ENCODE measurements at places on chromosomes 7 and 10. TPM values are rescaled to one million over a fixed set of nuclear protein-coding genes. Genes with fewer than 3 reads are reported as not detected.

Gene KNDC1
- total RNA-seq: not detected

Gene COA1
- total RNA-seq: 47.3 TPM

Gene CLDN3
- 1.4 TPM for total RNA-seq

Gene FHIP2A
- 34.9 TPM for total RNA-seq

Gene PRSS58
- total RNA-seq: not detected

Gene KCND2
- total RNA-seq: 0.17 TPM

Gene UROS
- total RNA-seq: 47.1 TPM

Gene CTAGE15
- not detected for total RNA-seq

DNA sequence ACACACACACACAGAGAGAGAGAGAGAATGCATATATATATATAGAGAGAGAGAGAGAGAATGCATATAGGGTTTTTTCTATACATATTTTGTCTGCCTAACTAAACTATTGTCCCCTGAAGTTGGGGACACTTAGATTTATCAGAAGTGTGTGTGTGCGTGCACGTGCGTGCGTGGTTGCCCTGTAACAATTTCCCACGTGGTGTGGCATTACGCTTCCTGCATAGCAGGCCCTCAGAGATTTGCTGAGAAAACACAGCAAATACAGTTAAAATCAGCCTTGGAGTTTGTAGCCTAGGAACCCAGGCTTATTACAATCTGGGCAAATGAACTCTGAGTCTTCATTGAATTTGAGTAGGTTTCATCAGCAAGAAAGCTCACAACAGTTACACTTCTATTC, 14.7 kb downstream of the RNF32 start:
- DNase-seq: no peak

- no peak for DNase-seq
Observed at GRCh38 chr10:128451879-128452278, 325.7 kb upstream of the MKI67 start.

DNA sequence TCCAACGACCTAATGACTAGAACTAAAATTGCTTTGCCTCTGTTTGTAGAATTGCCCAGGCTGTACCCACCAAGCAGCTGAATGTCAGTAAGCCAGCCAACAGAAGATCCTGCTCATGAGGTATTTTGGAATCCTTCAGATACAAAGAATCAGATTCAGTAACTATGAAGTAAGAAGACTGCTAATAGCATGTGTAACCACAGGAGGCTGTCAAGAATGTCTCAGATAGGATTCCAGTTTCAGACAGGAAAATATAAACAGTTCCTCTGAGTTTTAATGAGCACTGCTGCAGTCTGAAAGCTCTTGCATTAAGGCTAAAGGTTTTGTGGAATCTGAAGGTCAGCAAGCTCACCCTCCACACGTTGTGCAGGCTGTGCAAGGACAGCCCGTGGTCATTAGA, 112.6 kb upstream of the ADAM12 start:
- no peak for DNase-seq

- DNase-seq: no peak
Observed at GRCh38 chr7:111004310-111004901, 86.5 kb upstream of the LRRN3 start.

DNA sequence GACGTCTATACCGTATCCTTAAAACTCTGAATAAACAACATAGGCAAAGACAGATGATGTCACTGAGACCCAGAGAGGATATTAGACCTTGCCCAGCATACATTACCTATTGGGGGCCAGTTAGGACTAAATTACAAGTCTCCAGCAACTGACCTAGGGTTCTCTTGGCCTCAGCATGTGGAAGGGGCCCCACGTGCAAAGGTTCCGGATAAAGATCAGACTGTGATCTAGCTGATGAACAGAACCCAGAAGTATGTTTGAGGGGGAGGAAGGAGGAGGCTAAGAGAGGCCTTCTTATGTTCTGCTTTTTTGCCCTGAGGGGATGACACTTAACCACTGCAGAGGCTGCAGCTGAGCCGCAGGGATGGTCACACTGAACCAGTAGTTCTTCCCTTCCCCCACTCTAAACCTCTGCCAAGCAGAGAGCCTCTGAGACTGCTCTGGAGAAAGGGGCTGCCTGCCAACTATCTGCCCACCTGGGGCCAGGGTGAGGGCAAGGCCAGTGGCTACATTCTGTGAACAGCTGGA, 24.0 kb upstream of the KMT2C start:
- DNase-seq: no peak

- DNase-seq: peak; percentile 83
Observed at GRCh38 chr10:95864906-95865813, 42.6 kb upstream of the CC2D2B start.

- no peak for DNase-seq
Observed at GRCh38 chr10:131137223-131137622, 174.3 kb downstream of the TCERG1L start.

DNA sequence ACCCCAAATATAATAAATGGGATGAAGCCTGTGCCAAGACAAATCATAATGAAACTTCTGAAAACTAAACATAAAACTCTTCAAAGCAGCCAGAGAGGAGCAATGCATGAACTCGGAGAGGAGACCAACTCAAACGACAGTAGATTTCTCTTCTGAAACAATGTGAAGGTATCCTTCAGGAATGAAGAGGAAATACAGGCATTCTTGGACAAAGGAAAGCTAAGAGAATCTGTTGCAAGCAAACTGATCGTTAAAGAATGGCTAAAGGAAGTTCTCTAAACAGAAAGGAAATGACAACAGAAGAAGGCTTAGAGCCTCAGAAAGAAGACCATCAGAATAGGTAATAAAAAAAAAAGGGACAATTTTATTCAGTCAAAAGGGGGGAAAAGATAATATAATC, 6.6 kb downstream of the GNA12 start:
- peak; percentile 73 for DNase-seq

DNA sequence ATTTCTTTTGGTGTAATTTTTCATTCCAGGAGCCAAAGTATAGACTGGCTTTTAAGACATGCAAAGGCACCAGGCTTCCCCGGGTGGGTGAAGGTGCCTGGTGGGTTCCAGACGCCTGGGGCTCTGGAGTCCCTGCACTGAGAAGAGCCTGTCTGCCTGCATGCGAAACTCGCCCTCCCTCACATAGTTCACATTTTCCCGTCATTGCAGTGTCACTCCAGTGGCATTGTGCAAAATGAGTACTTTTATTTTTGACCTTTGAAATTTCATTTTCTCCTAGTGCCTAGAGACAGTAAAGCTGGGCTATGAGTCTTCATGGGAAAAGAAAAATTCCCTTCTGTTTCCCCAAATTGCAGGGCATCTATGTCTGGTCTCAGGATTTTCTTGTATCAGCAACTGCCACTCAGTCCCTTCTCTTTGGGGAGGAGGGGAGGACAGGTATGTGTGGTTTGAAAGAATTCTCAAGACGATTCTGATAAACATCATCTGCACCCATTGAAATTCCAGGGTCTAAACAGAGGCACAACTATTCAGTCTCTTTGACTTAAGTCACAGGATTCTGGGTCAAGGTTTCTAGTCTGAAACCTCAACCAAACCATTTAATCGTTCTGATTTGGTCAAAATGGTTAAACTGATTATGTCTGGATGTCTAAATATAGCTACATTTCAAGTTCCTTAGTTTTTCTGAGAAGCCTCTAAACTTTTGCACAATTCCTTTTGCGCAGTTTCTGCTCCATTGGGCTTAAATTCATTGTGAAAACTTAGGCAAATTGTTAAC, 107.8 kb downstream of the CYP26A1 start:
- DNase-seq: no peak

DNA sequence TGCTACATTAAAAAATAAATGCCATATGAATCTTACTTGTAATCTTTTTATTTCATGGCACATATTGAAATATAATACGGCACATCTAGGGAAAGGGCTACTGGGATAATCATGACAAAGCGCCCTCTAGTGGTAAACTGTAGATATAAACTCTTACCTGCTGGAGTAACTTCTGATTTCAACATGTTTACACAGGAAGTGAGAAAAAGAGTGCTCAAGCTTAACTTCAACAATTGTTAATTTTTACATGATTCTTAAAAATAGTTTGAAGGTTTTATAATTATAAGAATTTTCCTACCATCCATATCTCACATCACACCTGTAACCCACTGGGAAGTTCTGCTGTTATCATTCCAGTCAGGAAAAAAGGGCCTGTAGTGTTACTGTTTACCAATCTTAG, 2.0 kb upstream of the HEPACAM2 start:
- peak; percentile 80 for DNase-seq

- no peak for DNase-seq
Observed at GRCh38 chr7:11957956-11958355, 126.0 kb upstream of the THSD7A start.

GRCh38 chr7:104412911-104413310, 84.5 kb downstream of the LHFPL3 start:
- DNase-seq: no peak

DNA sequence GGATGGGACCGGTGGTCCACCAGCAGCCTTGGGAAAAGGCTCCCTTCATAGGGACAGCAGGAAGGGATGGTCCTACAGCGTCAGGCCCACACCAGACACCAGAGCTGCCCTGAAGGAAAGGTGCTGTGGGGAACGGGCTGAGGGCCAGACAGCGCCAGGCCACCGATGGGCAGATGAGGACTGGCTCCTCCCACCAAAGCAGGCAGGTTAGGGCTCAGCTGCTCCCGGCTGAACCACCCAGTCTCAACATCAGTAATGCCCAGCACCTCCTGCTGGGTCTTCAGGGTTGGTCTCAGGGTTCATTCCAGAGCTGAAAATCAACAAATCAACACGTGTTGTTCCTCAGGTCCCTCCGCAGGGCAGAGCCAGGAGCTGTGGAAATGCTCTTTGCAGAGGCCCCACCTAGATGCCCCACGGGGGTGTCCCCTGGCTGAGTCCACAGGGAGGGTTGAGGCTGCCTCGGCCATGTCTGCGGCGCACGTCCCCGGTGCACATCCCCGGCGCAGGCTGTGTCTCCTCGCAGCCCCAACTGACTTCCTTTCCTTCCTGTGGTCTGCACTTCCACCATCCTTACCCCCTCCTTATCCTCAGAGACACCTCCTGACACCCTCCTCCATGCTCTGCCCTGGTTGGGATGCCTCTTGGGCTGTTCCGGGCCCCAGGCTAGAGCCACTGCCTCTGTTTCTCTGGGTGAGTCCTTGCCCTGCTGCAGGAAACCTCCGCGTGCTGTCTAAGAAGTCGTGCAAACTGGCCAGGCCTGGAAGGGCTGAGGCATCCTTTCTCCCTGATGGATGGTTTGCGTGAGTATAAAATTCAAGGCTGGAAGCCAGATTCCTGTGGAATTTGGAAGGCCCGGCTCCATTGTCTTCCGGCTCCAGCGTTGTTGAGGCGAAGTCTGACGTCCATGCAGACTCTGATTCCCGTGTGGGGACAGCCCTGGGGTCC, 32.8 kb upstream of the CFAP46 start:
- DNase-seq: no peak

GRCh38 chr7:71457021-71457420, 325.1 kb downstream of the GALNT17 start:
- no peak for DNase-seq
